ENCODE measurements at places on chromosomes 7 and 10. TPM values are rescaled to one million over a fixed set of nuclear protein-coding genes. Genes with fewer than 3 reads are reported as not detected.

GRCh38 chr10:72095195-72095594, 6.8 kb upstream of the SPOCK2 start:
- DNase-seq: no peak

- no peak for DNase-seq
These were observed 605.4 kb downstream of the KCNMA1 start for GRCh38 chr10:77032188-77032570.

DNA sequence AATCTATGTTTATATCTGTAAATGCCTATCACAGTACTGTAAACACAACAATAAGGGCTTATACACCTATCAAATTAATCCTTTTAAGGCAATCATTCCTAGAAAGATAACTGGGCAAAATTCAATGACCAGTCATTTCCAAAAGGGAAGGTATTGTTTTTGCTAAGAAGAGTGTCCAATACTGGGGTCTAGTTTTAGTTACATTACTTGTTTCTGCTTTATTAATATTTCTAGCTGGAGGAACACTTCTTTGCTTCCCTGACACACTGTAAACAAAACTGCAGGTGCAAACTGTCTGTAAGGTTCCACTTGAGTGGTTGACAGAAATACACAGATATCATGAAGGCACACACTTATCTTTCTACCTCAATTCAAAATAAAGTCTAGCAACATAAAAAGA, 84.2 kb upstream of the FAM133B start:
- no peak for DNase-seq

- no peak for DNase-seq
These were observed 701 bp upstream of the GBX1 start for GRCh38 chr7:151168003-151168786.

SPDYE11 gene
- not detected for total RNA-seq

Measured in epithelial cell of proximal tubule (primary cell).